ENCODE measurements at places on chromosomes 2 and 18. TPM values are rescaled to one million over a fixed set of nuclear protein-coding genes. Genes with fewer than 3 reads are reported as not detected.
A peak's percentile ranks its signal among the peaks of the same experiment; 100 is the strongest.

DNA sequence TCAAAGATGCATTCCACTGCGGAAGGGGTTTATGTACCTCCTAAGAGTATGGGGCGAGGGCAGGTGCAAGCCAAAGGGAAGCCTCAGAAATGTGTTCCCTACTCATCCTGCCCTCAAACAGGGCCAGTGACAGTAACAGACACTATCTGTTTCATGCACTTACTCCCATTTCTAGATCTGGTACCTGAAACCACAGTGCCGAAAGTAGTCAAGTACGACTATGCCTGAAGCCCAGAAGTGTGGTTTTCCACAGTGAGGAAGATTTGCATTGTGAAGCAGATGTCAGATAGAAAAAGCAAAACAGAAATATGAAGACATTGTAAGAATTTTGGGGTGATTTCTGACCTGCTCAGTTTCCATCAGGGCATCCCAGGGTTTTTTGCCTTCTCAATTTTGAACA lies 748.7 kb downstream of the RNF144A start:
- no peaks in the 10 kb centered on the region for H3K27me3 ChIP-seq
- peaks cover 26% of the 10 kb centered on the region for H3K4me1 ChIP-seq
- H3K36me3 ChIP-seq: peaks cover 3% of the 10 kb centered on the region
- DNase-seq: no peak
- H3K27ac ChIP-seq: peak overlapping the region; percentile 26
- no peak overlapping the region for H3K4me3 ChIP-seq

DNA sequence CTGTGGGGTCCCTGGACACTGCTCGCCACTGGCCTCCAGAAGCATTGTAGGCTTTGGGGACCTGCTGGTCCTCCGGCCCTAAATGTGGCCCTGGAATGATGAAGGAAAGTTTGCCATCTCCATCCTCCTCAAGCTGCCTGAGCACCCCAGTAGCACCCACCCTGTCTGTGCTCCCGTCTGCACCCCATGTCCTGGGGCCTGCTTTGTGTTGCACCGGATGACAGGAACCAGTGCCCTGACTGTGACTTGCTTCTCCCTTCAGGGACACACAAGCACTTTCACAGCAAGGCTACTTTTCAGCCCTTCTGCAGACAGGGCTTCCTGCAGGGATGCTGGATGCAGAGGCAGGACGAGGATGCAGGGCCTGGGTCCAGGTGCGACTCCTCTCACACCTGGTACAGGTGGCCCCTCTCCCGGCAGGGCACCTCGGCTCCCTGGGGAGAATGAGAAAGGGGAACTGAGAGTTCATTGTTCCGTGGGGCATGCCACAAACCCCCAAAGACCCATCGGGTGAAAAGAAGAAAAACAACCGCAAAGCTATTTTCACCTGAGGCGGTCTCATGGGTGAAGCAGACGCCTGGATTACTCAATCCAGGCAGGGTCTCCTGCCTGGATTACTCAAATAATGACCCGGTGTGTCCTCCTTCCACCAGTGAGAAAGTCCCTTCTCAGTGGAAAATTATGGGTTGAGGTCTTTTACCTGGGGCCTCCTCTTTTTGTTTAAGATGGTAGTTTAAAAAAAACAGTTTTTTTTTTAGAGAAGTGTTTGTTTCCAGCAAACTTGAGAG lies 74.9 kb downstream of the LONRF2 start:
- DNase-seq: no peak
- no peak overlapping the region for H3K27ac ChIP-seq
- no peak overlapping the region for H3K4me3 ChIP-seq
- no peaks in the 10 kb centered on the region for H3K36me3 ChIP-seq

ARHGAP15 gene
- 70.2 TPM for total RNA-seq

GALR1 gene
- total RNA-seq: not detected

DNA sequence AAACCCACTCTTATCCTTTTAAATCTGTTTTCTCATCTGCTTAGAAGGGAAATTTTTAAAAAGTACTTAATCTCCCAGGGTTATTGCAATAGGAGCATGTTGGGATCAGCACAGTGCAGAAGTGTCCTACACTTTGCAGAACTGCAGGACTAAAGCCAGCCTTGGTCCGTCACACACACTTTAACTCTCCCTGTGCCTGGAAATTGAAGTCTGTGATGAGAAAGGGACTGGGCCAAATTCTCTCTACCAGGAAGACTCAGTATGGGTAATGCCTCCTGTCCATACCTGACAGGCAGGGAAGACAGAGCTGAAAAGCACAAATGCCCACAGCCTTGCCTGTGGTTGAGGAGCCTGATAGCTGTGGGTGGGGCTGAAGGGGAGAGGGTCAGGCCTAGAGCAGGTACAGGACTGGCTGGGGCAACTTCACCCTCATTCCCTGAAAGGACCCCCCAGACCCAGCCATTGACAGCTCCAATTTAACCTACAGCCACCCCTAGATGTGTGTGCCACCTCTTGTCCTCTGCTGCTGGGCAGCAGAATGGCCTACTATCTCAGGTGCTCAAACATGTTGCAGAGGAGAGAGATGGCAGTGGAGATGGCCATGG lies 377.2 kb upstream of the KLHL29 start:
- no peaks in the 10 kb centered on the region for H3K36me3 ChIP-seq
- H3K27me3 ChIP-seq: no peaks in the 10 kb centered on the region
- no peaks in the 10 kb centered on the region for H3K4me1 ChIP-seq
- H3K4me3 ChIP-seq: no peak overlapping the region
- no peak for DNase-seq
- H3K27ac ChIP-seq: no peak overlapping the region

SOX11 gene
- total RNA-seq: not detected

DNA sequence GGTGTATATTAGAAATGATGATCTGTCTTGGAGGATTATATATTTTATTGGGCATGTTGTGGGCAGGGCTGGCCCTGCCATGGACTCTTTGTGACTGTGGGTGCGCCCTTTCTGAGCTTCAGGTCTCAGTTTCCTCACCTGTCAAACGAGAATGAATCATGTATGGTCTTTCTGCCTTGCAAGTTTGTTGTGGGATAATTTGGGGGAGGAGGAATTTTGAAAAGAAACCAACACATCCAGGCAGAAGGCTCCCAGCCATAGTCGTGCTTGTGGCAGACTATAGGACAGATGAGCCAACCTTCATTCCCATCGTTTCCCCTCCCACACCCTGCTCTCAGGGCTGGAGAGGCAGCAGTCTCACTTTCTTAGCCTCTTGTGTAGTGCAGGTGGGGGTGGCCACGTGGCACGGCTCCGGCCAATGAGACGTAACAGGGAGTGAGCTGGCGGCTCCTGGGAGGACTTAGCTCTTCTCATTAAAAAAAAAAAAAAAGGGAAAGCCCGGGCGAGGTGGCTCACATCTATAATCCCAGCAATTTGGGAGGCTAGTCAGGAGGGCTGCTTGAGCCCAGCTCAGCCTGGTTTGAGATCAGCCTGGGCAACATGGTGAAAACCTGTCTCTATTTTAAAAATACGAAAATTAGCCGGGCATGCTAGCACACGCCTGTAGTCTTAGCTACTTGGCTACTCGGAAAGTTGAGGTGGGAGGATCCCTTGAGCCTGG lies 63.1 kb downstream of the RHOB start:
- H3K4me1 ChIP-seq: peaks cover 10% of the 10 kb centered on the region
- H3K27ac ChIP-seq: no peak overlapping the region
- no peak overlapping the region for H3K4me3 ChIP-seq
- peaks cover 2% of the 10 kb centered on the region for H3K27me3 ChIP-seq
- DNase-seq: peak; percentile 27

DNA sequence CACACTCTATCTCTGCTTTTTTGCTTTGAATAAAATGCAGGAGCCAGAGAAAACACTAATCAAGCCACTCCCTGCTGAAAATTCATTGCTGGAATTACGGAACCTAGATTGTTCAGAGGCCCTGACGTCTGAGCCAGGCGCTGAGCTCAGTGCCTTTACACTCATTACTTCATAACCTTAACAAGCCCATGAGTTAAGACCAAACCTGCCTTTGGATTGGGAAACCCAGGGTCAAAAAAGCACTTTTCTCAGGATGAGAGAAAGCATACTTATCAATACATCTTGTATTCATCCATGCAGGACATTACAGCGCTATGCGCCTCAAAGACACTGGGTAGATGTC lies 762 bp downstream of the INO80C start:
- DNase-seq: peak; percentile 31
- peaks cover 26% of the 10 kb centered on the region for H3K4me1 ChIP-seq
- H3K4me3 ChIP-seq: peak overlapping the region; percentile 95
- peaks cover 6% of the 10 kb centered on the region for H3K36me3 ChIP-seq
- peak overlapping the region; percentile 98 for H3K27ac ChIP-seq
- H3K27me3 ChIP-seq: no peaks in the 10 kb centered on the region

DNA sequence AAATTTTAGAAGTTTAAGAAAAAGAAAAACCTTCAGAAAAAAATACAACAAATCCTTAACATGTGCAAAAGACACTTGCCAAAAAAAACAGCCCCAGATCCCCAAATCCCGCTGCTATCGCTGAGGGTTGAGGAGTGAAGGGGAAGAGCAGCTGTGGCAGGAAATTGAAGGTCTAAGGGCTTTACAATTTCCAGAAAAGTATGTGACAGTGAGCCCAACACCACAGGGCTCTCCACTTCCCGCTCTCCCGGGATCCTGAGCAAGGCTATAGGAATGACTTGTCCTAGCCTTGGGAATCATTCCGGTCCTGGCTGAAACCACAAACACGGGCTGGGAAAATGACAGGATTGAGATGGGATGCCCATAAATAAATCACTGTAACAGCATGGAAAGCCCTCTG lies 191.4 kb downstream of the TMEM163 start:
- no peaks in the 10 kb centered on the region for H3K27me3 ChIP-seq
- no peak overlapping the region for H3K27ac ChIP-seq
- no peak overlapping the region for H3K4me3 ChIP-seq
- H3K36me3 ChIP-seq: no peaks in the 10 kb centered on the region

PLGLB2 gene
- 0.29 TPM for total RNA-seq

- H3K27ac ChIP-seq: no peak overlapping the region
- H3K36me3 ChIP-seq: no peaks in the 10 kb centered on the region
- no peak overlapping the region for H3K4me3 ChIP-seq
- peaks cover 13% of the 10 kb centered on the region for H3K4me1 ChIP-seq
Observed at GRCh38 chr2:118835746-118836410, 11.6 kb downstream of the EN1 start.

GRCh38 chr2:75570948-75571729 lies 10.4 kb upstream of the EVA1A start:
- H3K4me3 ChIP-seq: no peak overlapping the region
- DNase-seq: no peak
- no peaks in the 10 kb centered on the region for H3K36me3 ChIP-seq

DNA sequence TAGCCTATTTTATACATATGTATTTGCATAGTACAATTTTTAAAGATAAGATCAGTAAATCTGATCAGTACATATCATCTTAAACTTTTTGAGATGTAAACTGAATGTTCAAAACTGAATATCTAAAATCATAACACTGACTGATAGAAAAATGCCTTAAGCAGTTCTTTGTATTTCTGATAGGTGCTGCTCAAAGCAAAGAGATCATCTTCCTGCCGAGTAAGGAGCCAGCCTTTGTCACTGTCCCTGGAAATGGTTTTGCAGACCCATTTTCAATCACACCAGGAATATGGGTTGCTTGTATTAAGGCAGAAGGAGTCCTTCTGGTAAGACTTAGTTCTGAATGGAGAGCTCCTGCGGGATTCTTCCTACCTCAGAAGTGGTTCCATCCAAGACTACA lies 135.0 kb downstream of the LAMA3 start:
- H3K36me3 ChIP-seq: no peaks in the 10 kb centered on the region
- no peak overlapping the region for H3K27ac ChIP-seq
- H3K4me3 ChIP-seq: no peak overlapping the region

WNT10A gene
- 5.0 TPM for total RNA-seq

- no peak overlapping the region for H3K27ac ChIP-seq
- H3K27me3 ChIP-seq: no peaks in the 10 kb centered on the region
- DNase-seq: no peak
- no peak overlapping the region for H3K4me3 ChIP-seq
Observed at GRCh38 chr2:54228945-54229344, 27.1 kb downstream of the TSPYL6 start.

GRCh38 chr2:140718999-140719398 lies 1411.8 kb downstream of the LRP1B start:
- DNase-seq: no peak
- H3K4me3 ChIP-seq: no peak overlapping the region
- no peaks in the 10 kb centered on the region for H3K27me3 ChIP-seq
- no peaks in the 10 kb centered on the region for H3K4me1 ChIP-seq
- no peaks in the 10 kb centered on the region for H3K36me3 ChIP-seq
- no peak overlapping the region for H3K27ac ChIP-seq

GAD1 gene
- 2.6 TPM for total RNA-seq

PARD6G gene
- 0.40 TPM for total RNA-seq

DNA sequence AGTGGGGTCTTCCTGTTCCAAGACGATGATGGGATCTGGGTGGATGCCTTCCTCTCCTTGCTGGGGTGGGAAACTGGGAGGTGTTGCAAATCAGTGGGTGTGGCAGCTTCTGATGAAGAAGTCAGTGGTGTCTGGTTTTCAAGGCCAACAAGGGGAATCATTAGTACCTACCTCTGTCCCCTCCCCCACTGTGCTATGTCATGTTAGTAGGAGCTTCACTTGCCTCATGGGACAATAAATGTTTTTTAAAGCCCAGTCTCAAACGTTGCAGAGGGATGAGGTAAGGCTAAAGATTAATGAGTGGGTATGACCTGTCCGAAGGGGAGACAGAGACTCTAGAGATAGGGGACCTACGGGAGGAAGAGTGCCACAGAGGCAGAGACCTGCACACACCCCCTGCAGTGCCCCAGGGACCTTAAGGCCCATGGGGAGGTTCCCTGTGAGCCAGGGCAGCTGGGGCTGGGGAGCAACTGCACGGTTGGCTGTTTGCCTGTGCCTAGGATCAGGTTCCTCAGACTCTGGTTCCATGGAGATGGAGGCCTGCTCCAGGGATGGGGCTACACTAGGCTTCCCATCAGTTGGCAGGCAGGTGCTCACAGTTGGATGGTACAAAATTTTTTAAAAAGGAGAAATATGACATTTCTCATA lies 37.8 kb upstream of the SLC1A4 start:
- peaks cover 3% of the 10 kb centered on the region for H3K36me3 ChIP-seq
- no peaks in the 10 kb centered on the region for H3K27me3 ChIP-seq
- no peak overlapping the region for H3K4me3 ChIP-seq
- no peak for DNase-seq
- no peak overlapping the region for H3K27ac ChIP-seq

GRCh38 chr2:42064417-42064942 lies 16.7 kb downstream of the PKDCC start:
- H3K27me3 ChIP-seq: peaks cover 5% of the 10 kb centered on the region
- no peak overlapping the region for H3K4me3 ChIP-seq
- no peak for DNase-seq
- no peak overlapping the region for H3K27ac ChIP-seq
- no peaks in the 10 kb centered on the region for H3K36me3 ChIP-seq

- no peaks in the 10 kb centered on the region for H3K4me1 ChIP-seq
- no peak for DNase-seq
- no peak overlapping the region for H3K4me3 ChIP-seq
- H3K27me3 ChIP-seq: no peaks in the 10 kb centered on the region
- no peak overlapping the region for H3K27ac ChIP-seq
Observed at GRCh38 chr18:73933685-73934084, 213.9 kb downstream of the FBXO15 start.

GAL3ST2 gene
- 0.65 TPM for total RNA-seq

ELOA2 gene
- not detected for total RNA-seq

DOK6 gene
- not detected for total RNA-seq

Data from activated CD4-positive, alpha-beta memory T cell treated with anti-CD3 and anti-CD28 coated beads for 36 hours (primary cell).